Activated CD4-positive, alpha-beta T cell treated with anti-CD3 and anti-CD28 coated beads, Interleukin-2, Interleukin-4, amounts not matched to agents 100 ng/mL and 50 ng/mL, durations not matched to agents 16 hours and 8 hours (primary cell): ENCODE measurements at places on chromosomes 1 and 21.

DNA sequence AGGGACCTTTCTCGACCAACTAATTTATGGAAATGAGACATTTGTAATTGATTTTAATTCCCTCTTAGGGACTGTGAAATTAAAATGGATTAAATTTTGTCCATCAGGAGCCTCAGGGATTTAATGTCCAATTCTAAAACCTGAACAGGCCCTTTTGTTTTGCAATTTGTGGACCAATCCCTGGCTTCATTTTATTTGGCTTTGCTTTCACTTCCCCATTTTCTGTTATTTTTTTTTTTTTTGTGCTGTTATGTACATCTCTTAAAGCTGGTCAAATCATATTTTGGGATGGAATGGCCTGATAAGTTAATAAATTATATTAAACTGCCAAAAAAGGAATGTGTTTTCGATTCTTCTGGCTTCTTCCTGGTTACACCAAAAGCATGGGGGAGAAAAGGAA is 28.9 kb downstream of the ZSCAN20 start:
- no peak for DNase-seq

DNA sequence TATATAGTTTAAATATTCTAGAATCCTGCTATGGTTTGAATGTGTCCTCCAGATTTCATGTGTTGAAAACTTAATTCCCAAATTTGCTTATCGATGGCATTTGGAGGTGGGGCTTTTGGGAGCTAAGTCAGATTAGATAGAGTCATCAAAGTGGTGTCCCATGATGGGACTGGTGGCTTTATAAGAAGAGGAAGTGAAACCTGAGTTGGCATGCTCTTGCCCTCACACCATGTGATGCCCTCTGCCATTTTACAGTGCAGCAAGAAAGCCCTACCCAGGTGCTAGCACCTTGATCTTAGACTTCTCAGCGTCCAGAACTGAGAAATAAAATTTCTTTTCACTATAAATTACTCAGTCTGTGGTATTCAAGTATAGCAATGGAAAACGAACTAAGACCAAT is 111.3 kb downstream of the TGFB2 start:
- no peak for DNase-seq

DNA sequence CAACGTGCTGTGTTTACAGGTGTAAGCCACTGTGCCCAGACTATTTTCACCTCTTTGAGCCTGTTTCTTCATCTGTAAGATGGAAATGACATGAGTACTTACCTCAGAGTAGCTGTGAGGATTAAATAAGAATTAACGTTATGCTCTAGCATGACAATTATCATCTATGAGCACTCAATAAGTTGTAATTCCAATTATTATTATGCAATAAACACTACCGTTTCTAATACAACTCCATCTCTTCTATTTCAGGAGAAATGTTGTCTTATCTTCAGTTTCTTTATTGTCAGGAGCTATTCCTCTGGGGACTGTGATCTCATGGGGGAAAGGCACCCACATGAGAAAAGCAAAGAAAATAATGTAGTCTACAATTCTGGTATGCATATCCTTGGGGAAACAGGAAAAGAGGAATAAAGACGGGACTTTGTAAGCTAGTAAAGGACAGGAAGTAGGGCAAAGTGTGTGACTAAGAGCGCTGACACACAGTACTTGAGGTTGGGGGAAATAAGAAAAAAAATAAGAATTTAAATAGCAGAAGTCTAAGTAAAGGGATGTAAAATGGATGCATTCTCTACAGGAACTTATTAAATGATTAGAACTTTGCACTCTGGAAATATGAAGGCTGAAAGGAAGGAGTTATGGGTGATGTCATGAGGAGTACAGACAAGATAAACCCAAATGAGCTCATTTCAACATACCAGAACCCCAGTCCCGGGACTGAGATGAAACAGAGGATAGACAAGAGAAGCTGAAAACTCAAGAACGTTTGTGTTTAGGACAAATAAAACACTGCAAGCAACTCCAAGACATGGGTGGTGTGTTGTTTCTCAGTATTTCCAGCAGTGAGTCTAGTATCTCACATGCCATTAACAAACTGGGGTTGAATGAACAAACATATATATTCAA is 9.8 kb downstream of the PHC2 start:
- no peak for DNase-seq

GRCh38 chr1:27357281-27358037 is 9.3 kb downstream of the MAP3K6 start:
- DNase-seq = peak; percentile 81

- DNase-seq = no peak
Measured at GRCh38 chr1:115764541-115764940, 4.0 kb downstream of the CASQ2 start.

GRCh38 chr1:226871636-226872327 is 1.4 kb downstream of the PSEN2 start:
- DNase-seq = no peak

DNA sequence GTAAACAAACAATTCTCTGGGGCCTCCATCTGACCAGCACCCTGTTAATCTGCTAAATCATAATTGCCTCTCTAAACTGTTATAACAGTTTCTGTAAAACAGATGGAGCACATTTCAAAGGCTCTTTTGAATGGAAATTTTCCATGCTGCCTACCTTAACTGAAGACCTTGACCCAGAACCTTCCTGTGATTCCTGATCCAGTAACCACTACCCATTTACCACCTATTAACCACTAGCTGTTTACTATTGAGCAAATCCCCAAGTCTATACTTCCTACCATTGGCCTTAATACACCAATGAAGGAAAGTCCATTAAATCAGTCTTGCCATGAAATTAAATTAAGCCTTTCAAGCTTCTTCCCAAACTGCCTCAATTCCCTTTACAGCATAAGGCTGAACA is 46.3 kb downstream of the RAB3GAP2 start:
- DNase-seq = no peak

- no peak for DNase-seq
Measured at GRCh38 chr1:205240118-205240517, 12.4 kb downstream of the TMCC2 start.

GRCh38 chr1:89755591-89755990 is 65.2 kb upstream of the LRRC8D start:
- no peak for DNase-seq

DNA sequence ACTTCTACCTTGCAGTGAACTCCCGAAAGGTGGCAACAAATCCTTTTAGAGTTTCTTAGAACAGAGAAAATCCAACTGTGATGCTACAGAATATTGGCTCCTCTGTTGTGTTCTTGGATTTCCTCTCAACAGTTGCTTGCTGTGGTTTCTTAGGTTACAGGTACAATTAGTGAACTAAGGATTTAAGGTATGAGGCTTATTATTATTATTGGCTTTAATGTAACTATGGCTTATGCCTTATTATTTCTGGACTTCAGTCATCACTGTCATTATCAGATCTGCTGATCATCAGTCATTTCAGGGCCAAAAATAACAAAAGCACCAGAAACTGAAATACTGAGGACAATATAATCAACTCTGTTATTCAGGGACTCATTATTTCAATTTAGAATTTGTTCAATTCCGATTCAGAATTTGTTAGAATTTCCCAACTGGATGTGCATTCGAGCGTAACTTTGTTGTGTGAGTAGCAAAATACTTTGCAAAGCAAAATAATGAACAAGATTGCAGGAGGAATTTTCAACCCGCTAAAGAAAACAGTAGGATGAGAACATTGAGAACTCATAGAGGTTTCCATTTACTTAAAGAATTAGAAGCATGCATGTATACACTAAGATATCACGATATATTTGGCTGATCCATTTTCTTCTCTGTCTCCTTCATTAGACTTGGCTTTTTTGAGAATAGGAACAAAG is 65.5 kb upstream of the AK4 start:
- DNase-seq = no peak

DNA sequence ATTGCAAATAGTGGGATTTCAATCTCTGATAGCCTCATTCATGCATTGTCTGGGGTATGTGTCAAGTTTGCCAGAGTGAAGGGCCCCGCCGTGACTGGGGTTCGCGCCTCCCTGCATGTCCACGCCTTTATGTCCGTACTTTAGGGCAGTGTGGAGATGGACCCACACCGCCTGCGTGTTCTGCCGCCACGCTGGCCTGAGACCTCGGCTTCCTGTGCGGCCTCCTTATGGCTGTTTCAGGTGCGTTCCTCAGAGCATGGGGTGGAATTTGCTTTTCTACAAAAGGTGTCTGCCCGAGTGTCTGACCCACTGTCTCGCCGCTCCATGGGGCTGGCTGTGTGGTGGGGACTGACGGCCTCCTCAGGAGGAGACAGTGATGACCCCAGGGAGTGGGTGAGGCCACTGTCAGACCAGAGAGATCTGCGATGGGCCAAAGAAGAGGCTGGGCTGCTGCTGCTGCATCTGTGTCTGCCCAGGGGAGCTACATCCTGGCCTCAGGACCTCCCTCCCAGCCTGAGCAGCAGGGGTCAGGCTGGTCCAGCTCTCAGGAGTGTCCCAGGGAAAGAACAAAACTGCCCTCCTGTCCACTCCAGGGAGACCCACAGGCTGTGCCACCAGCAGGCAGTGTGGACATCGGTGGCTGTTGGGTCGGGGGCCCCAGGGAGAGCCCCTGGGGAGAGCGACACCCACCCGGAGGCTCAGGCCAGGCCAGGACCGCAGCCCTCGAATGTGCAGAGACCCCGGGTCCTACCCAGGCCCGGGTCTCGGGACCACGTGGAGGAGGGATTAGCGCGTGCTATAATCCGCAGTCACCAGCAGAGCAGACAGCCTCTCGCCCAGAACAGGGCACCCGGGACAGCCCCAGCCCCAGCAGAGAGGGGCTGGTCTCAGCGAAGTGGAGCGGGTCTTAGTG is 9.8 kb upstream of the SLC19A1 start:
- DNase-seq = no peak

DNA sequence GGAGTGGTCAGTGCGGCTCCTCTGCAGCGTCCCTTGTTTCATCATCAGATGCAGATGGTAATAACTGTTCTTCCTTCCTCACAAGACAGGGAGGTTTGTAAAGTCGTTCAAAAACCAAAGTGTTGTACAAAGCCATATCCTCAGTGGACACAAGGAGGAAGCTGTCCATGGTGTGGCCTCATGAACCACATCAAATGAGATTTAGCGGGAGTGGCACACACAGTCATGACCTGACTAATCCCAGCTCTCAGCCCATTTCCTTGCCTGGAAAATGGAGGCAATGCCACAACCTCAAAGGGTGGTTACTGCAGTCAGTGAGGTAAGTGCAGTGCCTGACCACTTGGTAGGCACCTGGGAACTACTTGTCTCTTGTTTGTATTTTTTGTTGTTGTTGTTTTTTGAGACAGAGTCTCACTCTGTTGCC is 13.4 kb downstream of the ENTREP3 start:
- peak; percentile 22 for DNase-seq

DNA sequence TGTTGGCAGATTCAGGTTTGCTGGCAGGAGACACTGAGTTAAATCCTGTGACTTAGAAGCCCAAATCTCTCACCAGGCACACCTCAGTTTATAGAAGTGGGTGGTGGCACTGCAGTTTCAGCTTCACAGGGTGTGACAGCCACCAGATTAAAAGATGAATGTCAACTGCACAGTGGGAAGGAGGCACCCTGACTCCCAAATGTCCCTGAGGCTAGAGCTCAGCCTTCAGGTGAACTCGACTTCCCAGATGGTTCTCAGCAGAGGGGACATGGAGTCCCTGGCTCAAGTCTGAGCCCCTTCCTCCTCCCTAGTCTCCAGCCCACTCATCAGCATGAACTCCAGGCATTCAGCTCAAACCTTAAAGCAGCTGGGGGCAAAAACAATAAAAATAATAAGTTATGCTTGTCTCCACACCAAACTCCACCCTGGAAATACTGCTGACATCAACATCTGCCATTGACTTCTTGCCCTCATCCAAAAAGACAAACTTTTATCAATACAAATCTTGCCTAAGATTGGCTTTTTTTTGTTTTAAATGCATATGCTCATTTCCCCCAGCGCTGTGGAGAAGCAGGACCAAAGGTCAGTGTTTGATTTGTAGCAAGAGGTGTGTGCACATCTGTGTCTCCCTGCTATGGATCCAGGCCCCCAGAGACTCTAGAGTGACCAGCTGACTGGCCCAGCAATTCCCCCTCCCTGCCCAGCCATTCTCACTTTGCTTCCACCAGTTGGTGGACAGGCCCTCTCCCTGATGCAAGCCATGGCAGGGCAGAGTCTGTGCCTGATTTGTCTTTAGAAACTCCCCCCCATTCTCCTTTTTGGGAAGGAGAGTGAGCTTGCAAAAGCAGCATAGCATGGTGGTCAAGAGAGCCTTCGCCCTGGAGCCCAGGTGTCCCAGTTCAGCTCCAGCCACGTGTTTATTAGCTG is 18.5 kb upstream of the S100A7 start:
- no peak for DNase-seq

GRCh38 chr1:230105245-230105753 is 38.3 kb downstream of the GALNT2 start:
- DNase-seq = no peak

- DNase-seq = no peak
Measured at GRCh38 chr1:150008699-150009098, 1.8 kb downstream of the OTUD7B start.

- no peak for DNase-seq
Measured at GRCh38 chr1:180927348-180927747, 14.7 kb downstream of the KIAA1614 start.

DNA sequence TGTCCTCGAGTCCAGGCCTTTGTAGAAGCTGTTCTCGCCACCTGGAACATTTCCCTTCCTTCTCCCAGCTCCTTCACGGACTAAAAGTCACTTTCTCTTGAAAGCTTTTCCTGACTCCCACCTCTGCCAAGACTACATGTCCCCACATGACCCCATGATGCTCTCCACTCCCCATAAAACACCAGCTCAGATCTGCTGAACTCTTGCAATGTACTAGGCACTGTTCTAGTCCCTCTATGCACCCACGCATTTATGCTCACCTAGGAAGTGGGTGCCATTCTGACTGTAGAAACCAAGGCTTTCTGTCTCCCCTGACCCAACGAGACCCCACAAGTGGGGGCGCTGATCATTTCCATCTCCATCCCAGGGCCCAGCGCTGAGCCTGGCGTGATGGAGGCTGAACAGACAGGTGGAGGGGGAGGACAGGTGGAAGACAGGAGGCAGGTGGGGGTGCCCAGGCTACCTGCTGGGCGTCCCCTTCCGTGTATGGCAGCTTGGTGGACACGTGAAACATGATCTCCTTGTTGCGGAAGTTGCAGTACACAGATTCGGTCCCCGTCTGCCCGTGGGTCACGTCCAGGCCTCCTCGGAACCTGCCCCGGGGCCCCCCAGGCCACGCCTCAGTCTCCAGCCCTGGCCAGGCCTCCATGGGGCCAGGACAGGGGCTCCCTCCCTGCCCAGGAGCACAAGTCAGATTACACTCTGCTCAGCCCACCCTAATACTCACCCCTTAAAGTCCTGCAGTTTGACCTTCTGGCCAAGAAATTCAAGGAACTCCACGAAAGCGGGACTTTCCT is 58.0 kb downstream of the RAP1GAP start:
- DNase-seq = no peak

DNA sequence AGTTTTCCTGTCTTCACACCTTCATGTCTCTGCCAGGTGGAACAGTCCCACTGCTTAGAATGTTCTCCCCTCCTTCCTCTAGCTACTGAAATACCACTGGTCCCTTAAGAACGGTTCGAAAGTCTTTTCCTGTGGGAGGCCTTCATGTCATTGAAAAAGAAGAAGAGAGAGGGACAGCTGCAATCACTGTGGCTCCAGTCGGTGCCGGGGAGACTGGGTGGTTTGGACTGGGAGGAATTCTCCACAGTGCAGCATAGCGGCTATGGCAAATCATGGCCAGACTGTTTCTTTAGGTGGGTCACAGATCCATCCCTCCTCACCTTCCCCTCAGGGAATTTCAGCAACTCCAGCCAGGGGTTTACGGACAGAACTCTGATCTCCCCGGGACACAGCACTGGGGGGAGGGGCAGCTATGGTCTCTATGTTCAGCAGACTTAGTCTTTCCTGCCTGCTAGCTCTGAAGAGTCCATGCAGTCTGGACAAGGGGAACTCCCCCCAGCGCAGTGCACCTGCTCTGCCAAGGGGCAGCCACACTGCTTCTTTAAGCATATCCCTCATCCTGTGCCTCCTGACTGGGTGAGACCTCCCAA is 567.2 kb downstream of the SMYD3 start:
- DNase-seq = no peak

GRCh38 chr1:100335436-100335835 is 16.9 kb upstream of the CDC14A start:
- DNase-seq = no peak
